Pulmonary artery endothelial cell (primary cell): ENCODE measurements at places on chromosomes 2 and 18. TPM values are rescaled to one million over a fixed set of nuclear protein-coding genes. Genes with fewer than 3 reads are reported as not detected.

- DNase-seq, result no peak
Observed at GRCh38 chr2:3025984-3026383, 351.6 kb downstream of the EIPR1 start.

DNA sequence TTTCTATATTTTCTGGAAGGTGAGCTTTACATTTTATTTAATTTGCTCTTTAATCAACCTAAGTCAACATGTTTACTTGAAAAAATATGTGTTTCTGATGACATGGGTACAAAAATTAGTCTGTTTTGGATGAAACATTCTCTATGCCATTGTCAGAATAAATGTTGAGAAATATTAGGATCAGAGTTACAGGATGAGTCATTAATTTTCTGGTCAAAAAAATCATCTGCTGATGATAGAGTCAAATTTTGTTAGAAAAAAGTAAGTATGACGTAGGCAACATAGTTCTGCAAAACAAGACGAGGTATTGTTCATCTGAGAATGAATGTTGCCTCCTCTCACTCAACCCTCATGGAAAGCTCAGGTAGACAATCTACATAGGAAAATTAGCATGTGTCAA lies 107.6 kb upstream of the CAVIN2 start:
- no peak for DNase-seq

- no peak for DNase-seq
Observed at GRCh38 chr2:193793914-193794313, 1599.2 kb upstream of the TMEFF2 start.

DNA sequence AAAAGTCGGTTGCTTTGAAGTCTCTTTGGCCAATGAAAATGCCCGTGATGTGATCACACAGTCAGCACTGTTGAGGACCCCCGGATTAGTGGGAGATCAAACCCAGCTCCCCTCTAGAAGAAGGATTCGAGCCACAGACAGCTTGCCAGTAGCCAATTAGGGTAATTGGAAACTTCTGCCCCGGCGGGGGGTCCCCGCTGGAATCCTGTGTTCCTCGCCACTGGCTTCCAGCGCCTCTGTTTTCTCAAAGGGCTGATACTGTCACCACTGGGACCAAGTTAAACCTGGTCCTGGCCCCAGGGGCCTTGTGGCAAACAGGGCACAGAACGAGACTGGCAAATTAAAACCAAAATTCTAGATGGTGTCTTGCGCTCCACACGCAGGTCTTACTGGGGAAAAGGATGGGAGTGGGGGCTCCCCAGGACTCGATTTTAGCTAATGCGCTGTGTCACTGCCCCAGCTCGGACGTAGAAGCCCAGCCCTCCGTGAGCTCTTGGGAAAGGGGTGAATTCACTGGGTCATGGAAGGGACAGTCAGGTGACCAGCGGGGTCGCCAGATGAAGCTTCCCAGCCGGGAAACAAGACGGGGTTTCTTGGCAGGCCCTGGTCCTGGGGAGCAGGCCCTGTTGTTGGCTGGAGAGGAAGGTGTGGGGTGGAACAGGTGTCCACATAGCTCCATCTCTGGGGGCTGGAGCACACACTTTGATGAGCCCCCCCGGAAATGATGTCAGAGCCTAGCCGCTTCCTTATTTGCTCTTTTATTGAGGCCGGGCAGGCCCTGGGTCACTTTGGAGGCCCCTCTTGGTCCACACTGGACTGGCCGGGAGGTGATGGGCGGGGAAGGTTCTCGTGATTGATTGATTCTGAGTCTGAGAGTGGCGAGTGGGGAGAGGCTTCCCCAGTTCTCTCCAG lies 90.2 kb downstream of the SMAD7 start:
- no peak for DNase-seq

The TCF23 gene
- not detected in 2 replicates for total RNA-seq

DNA sequence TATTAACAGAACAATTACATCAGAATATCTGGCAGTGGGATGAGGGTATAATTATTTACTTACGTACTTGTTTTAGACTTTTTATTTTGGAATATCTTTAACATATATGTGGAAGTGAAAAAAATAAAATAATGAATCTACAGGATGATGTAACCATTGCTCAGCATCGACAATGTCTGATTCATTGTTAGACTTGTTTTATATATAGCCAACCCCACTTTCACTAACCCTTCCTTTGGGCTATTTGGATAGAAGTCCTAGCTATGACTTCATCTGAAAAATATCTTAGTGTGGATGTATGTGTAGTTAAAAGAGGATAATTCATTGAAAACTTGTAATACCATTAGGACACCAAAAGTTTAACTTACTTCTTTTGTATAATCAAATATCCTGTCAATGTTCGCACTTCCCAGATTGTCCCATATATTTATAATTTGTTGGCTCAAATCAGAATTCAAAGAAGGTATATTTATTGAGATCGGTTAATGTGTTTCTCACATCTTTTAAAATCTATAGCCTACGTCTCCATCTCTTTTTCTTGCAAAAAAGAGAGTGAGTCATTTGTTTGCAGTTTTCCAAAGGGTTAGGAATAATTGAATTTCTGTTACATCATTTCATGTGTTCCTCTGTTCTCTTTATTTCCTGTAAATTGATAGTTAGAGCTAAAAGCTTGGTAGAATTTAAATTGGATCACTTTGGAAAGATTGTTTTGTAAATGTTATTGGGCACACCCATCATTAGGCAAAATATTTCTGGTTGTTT lies 506.1 kb upstream of the FAM98A start:
- peak; percentile 52 for DNase-seq

GRCh38 chr2:135791418-135792190 lies 45.4 kb downstream of the LCT start:
- DNase-seq, result no peak

- DNase-seq, result no peak
Observed at GRCh38 chr2:154361276-154361675, 337.2 kb upstream of the KCNJ3 start.

The MBP gene
- 0.53 TPM in 2 replicates for total RNA-seq

DNA sequence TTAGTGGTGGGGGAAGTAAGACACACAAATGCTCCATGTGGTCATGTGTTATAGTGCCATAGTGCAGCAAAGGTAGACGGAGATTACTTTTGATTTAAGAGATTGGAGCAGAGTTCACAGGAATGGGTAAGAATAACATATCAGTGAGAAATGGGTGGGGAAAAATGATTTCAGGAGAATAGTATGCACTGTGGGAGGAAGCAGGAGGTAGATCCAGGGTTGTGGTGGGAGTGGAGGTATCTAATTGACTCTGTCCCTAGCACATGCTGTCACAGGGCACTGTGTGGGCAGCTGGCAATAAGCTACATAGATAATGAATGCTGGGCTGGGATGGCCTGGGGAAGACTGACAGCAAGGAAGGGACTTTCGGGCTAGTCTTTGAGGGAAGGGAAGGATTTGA lies 65.3 kb downstream of the STAT1 start:
- DNase-seq, result no peak

DNA sequence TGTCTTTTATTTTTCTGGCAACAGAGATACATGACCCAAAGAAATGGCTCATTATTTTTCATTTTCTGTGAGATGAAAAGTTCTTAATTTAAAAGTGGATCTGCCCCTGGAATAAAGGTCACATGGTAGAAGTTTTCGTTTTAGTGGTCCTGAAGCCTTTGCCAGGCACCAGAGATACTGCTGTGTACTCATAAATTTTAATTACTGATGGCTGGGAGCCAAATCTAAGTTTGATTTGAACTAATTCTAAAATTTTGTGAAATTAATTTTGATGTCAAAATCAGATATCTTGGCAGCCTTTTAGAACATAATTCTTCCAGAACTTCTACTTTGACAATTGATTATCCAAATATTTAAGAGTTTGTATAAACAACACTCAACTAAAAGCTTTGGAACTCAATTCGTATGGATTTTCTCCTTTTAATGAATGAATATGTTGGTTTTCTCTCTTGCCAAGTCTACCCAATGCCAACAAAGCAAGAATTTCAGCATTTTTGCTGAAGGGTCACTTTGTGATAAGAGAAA lies 128.5 kb upstream of the SP5 start:
- no peak for DNase-seq

The KCNIP3 gene
- 0.33 and 0.35 TPM in 2 replicates for total RNA-seq

The GNAL gene
- 0.18 and 0.46 TPM in 2 replicates for total RNA-seq

DNA sequence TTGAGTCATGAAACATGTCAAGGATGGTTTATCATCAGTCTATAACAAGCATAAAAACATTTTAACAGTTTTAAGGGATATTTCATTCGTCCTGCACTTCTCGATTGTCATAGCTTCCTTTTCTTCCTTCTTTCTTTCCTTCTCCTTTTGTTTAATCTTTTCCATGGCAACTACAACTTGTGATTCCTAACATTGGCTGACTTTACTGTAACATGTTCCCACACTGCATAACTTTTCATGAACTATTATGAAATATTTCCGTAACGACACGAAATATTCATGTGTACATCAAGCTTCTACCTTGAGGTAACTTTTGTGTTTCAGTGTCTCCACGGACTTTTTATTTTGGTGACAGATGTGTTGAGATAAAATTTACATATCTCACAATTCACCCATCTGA lies 134.4 kb downstream of the ACTR3 start:
- DNase-seq, result no peak

The DSC1 gene
- not detected in 2 replicates for total RNA-seq

DNA sequence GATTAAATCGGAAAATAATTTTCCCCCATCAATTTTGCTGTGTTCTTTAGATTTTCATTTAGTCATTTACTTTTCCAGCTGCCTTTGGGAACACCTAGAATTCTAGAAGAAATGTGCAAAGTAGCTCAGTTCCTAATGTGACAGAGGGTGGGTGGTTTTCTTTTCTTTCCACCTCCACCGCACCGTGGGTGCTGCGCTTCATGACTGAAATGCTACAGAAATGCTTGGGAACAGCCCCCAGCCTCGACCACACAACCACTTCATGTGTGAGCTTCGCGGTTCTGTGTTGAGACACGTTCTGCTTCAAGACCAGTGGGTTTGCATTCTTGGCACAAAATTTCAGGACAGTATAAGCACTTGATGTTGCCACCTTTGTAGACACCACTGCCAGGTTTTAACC lies 30.9 kb downstream of the E2F6 start:
- DNase-seq, result no peak

The CACNB4 gene
- 0.13 and 0.21 TPM in 2 replicates for total RNA-seq

DNA sequence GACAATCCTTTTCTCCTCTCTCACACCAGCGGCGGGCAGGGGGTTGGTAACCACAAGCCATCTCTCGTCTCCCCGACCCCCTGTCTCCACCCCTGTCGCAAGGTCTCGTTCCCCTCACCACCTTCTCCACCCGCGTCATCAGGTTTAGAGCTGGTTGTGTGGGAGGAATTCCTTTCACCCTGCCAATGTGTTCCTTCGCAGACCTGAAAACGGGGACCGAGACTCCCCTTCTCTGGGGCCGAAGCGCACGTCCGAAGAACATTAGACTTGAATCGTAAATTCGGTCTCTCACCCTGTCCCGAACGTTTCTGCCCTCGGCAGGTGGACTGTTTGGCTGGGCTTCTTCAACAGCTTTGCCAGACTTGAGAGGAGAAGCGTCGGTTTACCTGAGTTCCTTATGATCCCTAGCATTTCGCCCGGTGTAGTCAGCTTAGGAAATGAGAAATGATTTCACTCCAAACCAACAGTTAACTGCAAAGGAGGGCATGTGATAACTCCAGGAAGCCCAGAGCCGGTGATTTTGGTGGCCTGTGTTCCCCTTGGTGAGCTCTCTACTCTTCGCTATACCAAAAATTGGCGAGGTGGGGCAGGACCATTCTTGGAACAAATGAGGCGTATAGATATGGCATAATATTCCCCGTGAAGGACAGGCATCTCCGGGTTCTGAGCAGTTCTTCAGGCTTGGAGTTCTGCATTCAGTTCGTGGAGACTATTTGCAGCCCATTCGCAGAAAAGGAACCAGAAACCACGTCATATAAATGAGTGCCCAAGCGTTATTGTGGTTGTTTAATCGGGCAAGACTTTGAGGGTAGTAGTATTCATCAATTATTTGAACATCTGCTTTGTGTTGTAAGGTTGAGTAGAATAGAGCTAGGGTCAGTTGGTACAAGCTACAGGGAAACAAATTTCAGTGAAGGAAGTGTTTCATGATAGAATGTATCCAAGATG lies 694 bp downstream of the CFAP36 start:
- no peak for DNase-seq

DNA sequence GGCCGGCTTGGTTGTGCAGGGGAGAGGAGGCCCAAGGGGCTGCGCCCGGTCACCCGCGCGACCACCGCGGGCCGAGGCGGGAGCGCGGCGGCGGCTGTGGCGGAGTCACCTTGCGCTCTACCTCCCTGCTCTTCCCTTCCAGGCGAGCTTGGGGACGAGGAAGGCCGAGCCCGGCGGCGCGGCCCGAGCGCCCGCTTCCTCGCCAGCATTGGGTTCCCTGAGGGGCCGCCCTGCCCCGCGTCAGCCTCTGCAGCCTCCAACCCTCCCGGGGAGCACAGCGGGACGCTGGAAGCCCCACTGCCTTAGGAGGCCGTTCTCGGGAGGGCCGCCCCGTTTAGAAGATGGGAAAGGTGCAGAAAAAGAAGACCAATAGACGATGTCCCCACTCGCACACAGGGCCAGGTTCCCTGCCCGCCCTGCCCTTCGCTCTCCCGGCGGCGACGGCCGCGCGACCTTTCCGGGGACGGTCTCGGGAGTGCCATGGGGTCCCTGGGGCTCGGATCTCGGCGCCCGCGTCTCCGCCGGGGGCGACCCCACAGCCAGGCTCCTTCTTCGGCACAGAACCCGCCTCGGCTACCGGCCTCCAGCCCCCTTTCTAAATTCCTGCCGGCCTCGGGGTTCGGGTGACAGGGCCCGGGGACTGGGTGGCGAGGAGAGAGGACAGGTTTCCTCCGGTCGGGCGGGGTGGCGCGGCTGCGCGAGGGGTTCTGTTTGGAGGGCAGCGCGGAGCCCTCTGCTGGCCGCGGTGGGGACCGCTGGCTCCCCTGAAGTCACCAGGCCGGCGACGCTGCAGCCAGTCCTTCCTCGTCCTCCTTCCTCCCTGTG lies 85.5 kb downstream of the HS6ST1 start:
- DNase-seq, result peak; percentile 24

The TNFAIP6 gene
- not detected in 2 replicates for total RNA-seq

- no peak for DNase-seq
Observed at GRCh38 chr2:46644690-46645385, 165.5 kb downstream of the TMEM247 start.

The GGCX gene
- 39.1 and 68.9 TPM in 2 replicates for total RNA-seq

- DNase-seq, result no peak
Observed at GRCh38 chr2:131588152-131588873, 60.6 kb downstream of the CCDC74A start.

The NTSR2 gene
- total RNA-seq, result not detected in 2 replicates
